Activated CD4-positive, alpha-beta memory T cell treated with anti-CD3 and anti-CD28 coated beads, Interleukin-2, amount 10 ng/mL, durations not matched to agents 7 days and 5 days (primary cell): ENCODE measurements at places on chromosomes 5 and 9.

DNA sequence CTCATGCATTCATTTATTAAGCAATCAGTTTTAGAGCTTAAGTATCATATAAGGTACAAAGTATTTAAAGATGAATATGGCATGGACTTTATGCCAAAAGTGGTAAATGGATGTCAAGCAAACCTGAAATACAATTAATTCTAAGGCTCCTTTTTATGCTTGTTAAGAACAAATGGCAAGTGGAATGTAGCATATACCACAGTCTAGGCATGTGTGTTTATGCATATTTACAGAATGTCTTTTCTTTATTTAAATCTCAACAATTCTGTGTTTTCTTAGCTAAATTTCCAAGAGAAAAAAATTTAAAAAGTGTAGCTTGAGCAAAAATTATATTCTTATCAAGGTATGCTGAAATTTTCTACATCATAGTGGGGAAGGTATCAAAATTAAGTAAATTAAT lies 39.8 kb downstream of the MPDZ start:
- DNase-seq = no peak

DNA sequence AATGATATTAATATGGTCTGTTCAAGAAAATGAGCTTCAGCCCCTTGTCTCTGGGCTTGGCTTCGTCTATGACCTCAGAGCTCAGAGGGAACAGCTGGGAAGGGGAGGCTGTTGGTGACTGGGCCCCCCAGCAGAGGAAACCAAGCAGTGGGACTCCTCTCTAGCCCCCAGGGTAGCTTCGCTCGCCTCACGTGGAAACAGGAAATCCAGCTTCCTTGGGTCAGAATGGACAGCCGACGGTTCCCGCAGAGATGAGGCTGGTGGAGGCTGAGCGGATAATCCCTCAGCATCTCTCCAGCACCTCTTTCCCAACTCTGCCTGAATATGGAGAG lies 37.2 kb upstream of the ICE1 start:
- DNase-seq = no peak

DNA sequence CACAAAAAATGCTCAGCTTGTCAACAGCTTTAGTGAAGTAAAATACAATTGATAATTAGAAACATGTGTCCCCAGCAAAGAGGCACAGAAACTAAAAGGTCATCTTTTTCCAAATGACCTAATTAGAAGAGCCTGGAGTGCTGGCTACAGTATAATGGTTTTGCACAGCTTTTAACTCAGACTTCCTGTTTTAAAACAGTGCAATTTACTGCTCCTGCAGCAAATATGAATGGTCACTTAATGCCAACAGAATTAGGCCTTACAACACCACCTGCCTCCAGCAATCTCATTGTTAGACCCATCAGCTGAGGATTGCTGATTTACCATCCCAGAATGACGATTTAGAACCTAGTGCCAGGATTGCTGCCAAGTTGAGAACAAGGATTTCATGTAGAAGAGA lies 239.3 kb downstream of the CETN3 start:
- DNase-seq = no peak

- no peak for DNase-seq
Measured at GRCh38 chr9:104256696-104257062, 162.6 kb downstream of the SMC2 start.

DNA sequence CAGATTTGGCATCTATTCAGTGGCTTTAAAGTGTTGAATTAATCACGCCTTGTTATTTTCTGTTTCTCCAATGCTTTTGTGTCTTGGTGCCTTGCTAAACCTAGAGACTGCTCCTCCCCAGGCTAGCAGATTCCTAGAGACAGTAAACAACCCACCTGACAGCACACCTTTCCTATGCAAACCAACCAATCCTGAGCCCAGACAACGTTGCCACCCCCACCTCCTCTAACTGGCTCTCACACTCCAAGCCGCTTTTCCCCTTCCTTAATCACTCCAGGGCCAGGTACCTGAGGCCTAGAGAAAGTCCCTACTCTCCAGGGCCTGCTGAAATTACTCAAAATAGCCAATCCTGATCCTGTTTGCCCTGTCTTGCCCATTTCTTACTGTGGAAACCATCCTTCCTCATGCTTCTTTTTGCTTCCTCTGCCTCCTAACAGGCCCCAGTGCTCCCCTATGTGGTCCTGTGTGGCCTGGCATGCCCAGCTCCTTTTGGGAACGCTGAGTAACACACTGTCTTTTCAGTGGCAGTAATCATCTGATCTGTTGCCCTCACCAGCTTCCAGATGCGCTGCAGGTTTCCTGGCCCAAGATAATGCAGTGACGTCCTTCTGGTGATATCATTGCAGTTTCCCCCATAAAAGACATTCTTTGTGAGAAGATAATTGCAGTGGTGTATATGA lies 53.4 kb downstream of the GAS1 start:
- no peak for DNase-seq

DNA sequence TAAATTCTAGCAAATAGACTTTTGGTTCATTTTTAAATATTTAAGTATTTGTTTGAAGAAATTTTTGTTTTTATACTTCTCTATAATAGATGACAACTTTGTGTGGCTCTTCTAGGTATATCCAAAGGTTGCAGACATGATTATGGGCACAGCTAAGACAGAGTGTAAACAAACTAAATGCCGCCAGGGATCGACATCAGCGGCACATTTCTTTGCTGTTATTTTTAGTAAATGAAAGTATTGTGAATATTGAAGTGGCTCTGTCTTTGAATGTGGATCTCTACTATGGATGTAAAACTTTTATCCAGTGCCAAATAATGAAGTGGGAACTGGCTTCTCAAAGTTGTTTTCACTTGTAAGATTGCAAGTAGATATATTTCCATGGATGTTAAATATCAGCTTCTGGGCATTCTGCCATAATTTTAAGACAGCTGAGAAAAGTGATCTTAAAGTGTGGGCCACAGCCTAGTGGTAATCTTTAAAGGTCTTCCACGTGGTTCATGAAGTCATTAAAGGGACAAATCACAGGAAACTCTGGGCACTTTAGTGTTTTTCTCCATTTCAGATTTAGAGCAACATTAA lies 589.9 kb downstream of the ZNF608 start:
- no peak for DNase-seq

GRCh38 chr5:180950291-180950949 lies 38.2 kb upstream of the BTNL3 start:
- DNase-seq = no peak

- no peak for DNase-seq
Measured at GRCh38 chr9:124555043-124555442, 47.8 kb upstream of the NR5A1 start.

DNA sequence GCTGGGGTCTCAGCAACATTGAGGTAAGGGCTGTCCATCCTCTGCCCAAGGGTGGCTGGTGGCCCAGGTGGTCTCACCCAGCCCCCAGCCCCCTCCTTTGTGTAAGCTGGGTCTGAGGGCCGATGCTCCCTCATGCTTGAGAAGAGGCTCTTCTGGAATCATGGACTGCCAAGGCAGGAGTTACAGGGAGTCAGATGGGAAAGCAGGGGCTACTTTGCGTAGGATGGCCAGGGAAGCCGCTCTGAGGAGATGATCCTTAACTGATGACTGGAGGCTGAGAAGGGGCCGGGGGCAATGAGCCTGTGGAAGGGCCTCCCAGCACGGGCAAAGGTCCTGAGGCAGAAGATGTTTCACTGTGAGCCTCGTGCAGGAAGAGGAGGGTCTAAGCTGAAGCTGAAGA lies 23.7 kb downstream of the NKX2-5 start:
- no peak for DNase-seq

DNA sequence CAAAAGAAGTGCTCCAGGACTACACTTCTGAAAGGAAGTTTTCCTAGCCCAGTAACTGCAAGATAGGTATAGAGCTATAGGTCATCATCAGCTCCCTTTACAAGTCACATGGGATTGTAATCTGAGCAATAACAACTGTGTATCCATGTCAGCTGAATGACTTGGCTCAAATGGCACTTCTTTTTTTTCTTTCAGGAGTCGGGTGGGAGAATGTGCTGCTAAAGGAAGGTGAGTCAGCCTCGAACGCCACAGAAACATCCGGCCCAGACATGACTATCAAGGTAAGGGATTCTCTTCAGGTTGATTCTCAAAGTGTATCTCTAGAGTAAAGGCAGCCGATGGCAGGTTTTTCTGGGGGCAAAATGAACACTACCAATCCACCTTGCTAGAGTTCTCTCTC lies 192.2 kb downstream of the C9orf152 start:
- DNase-seq = peak; percentile 36

DNA sequence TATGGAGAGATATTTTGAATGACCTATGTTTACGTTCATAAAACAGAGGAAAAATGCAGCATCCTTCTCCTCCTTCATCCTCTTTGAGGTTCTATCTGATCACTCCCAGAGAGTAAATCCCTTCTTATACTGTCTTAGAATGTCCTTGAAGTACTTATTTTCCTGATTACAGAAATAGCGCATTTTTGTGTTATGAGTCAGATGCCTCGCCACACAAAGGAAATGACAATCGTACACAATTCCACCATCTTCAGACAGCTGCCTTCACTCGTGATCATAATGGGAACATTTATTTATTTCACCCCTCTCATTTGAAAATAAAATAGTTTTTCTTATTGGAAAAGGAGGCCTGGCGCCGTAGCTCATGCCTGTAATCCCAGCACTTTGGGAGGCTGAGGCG lies 2.4 kb upstream of the GLT6D1 start:
- DNase-seq = no peak

GRCh38 chr5:132749506-132749905 lies 2.3 kb downstream of the CCNI2 start:
- DNase-seq = no peak

DNA sequence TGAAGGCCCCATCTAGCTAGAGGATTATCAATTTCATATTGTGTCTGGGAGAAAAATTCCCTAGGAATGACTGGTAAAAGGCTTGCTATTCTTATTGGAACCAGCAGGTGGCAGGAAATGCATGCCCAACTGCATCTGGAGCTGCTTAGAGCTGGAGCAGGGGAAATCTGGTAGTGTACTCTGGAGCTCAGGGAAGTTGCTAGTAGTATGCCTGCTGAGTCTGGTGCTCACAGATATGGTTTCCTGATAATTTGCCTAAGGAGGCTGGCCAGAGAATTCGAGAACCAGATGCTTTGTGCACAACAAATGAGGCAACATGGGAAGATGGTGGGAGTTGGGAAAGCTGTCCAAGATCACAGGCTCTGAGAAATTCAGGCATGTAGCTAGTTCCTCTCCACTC lies 53.7 kb downstream of the G3BP1 start:
- DNase-seq = peak; percentile 37

DNA sequence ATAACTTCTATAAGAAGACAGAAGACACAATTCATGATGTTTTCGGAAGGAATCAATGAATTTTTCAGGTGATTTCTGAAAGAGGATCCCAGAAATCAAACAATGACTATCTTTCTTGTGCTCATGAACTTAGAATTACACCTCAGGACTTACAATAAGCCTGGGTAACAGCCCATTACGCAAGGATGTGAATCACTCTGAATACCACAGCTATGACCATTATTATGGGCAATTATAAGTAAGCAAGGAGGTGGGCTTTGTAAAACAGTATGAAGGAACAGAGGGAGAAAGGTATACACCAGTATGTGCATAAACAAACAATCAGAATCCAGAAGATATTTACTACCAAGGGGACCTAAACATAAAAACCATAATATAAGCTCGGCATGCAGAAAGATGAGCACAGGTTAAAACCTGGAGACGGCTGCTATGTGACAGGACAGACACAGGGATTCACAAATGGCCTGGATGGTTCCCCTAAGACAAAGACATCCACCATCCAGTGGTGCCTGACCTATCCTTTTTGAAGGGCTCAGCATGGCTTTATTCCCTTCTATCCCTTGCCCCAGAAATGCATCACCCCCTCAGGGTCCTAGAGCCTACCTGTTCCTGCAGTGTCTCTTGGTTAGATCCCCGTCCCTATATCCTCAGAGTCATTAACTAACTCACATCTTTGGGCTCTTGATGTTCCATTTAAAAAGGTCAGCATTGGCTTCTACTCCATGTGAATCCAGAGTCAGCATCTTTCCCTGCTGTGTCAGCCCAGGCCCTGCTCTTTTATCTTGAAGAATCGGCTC lies 21.8 kb upstream of the PPP2CA start:
- no peak for DNase-seq

DNA sequence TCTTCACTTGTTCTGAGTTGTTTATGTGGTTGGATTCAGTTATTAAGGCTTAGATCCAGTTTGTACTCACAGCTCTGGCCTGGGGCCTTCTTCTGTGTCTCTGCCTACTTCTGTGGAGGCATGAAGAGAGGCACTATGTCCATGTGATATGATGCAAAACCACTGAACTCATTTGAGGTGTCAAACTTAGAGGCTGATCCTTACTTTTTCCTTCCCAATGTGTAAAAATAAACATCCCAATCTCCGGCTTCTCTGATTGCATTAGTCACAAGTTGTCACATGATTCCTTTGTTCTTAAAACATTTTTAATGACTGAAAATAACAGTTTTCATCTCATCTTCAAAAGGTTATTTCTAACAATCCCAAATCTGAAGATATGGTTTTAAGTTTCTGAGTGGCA lies 276.0 kb upstream of the RGMB start:
- no peak for DNase-seq

- DNase-seq = no peak
Measured at GRCh38 chr5:150460781-150461180, 11.2 kb upstream of the RPS14 start.

DNA sequence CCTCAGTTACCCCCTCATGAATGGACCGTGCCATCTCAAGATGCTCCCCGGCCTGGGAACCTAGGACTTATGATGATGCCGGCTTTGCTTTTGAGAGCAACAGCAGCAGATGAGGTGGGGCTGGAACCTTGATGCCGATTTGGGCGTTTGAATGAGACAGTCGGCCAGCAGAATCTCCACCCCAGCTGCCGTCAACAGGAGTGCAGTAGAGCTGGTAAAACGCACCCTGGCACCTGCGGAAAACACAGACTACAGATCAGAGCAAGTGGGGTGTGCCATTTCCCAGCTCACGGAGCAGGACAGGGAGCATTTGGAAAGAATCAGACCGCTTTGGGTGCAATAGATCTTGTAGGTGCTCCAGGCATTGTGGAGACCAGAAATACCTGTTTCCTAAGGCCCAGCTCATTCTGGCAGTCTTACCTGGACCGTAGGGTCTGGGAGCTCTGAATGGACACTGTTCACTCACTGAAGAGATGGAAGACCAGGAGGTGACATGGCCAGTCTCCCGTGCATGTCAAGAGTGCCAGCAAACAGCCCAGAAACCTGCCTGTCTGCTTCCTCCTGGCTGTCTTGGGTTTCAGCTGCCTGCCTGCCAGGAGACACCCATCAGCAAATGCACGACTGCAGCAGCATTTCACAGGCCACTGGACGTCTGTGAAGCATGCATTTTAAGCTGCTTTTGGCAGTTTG lies 317.7 kb upstream of the IRX4 start:
- DNase-seq = no peak

- DNase-seq = no peak
Measured at GRCh38 chr5:2261004-2261703, 378.4 kb upstream of the IRX4 start.

GRCh38 chr9:100426189-100426529 lies 784 bp upstream of the MSANTD3 start:
- DNase-seq = no peak
